NCI-H226 (cell line): ENCODE measurements at places on chromosomes 7 and 10.

DNA sequence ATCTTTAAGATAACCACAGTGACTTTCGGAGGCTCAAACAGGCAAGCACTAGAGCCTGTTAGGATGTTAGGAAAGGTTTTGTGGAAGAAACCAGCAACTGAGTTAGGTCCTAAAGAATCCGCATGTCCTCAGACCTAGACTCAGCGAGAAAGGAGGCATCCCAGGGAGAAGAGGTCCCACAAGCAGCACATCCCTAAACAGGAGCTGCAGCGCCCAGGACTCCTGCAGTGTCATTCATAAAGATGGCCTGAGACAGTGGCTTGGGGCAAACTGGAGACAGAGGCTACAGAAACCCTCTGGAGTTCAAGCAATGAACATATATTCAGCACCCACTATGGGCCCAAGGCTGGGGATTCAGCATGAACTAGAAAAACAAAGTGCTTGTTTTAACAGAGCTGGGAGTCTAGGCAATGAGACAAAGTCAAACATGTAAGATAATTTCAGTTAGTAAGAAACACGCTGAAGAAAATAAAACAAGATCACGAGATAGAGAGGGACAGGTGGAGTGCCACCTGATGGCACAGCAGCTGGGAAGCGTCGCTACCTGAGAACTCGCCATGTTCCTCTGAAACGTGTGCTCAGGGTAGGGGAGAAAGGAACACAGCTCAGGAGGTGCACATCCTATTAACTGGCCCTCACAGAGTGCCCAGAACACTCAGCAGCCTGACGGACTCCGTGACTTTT is 48.1 kb downstream of the PARD3 start:
- no peak for DNase-seq

- no peak for DNase-seq
Observed at GRCh38 chr7:44112997-44113763, 9.0 kb downstream of the AEBP1 start.

GRCh38 chr10:88063861-88064557 is 200.6 kb downstream of the PTEN start:
- no peak for DNase-seq

- peak; percentile 50 for DNase-seq
Observed at GRCh38 chr7:156935250-156935649, 14.3 kb upstream of the NOM1 start.

DNA sequence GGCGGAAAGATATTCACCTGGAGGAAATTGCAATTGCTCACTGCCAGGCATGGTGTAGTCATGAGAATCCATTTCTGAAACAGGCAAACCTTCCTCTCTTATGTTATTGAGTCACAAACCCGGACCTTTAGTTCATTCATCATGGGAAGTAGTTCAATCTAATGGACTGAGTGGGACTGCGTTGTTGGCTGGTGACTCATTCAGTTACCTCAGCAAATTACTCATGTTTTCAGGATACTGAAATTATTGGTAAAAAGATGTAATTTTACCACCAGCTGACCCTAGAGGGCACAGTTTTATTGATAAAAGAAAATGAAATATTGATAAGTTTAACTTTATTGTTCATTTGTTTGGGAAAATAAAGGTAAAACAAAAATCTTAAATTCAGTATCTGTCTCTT is 1194.4 kb upstream of the SORCS1 start:
- DNase-seq: no peak

DNA sequence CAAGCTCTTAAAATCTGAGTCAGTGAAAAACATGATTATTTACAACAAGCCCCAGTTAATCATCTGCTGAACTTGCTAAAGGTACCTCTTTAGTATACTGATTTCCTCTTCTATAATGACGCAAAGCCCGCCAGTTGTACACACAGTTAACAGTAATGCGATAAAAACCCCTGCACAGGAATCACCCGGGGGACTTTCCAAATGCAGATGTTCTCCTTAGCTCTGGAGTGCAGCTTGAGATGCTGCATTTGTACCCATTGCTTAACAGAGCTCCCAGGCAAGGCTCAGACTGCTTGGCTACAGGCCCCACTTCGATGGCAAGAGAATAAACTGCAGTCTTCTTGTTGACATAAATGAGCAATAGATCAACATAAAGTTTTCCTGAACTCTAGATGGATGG is 279.6 kb upstream of the HGF start:
- no peak for DNase-seq

GRCh38 chr10:78520737-78521430 is 487.2 kb downstream of the RPS24 start:
- DNase-seq: peak; percentile 29

DNA sequence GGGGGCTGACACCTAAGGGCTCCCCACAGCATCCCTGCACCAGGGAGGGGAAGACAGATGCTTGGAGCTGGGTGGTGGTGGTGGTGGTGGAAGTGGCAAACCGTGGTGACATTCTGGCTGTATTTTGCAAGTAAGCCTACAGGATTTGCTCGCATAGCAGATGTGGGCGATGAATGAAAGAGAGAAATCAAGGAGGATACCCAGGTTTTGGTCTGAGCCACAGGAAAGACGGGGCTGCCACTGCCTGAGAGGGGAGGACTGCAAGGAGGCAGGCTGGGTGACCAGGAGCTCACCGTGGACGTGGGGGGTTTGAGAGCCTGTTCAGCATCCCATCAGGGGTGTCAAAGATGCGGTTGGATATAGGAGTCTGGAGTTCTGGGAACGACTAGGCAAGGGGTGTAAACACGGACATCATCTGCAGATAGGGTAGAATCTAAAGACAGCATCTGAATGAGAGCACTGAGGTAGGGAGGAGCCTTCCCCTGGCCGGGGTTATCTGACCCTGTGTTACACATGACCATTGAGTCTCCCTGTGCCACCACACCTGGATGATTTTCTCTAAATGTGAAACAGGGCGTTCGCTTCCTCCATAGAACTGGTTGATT is 49.7 kb downstream of the TSPAN15 start:
- no peak for DNase-seq

GRCh38 chr7:142855756-142856564 is 1.1 kb downstream of the EPHB6 start:
- DNase-seq: peak; percentile 62

DNA sequence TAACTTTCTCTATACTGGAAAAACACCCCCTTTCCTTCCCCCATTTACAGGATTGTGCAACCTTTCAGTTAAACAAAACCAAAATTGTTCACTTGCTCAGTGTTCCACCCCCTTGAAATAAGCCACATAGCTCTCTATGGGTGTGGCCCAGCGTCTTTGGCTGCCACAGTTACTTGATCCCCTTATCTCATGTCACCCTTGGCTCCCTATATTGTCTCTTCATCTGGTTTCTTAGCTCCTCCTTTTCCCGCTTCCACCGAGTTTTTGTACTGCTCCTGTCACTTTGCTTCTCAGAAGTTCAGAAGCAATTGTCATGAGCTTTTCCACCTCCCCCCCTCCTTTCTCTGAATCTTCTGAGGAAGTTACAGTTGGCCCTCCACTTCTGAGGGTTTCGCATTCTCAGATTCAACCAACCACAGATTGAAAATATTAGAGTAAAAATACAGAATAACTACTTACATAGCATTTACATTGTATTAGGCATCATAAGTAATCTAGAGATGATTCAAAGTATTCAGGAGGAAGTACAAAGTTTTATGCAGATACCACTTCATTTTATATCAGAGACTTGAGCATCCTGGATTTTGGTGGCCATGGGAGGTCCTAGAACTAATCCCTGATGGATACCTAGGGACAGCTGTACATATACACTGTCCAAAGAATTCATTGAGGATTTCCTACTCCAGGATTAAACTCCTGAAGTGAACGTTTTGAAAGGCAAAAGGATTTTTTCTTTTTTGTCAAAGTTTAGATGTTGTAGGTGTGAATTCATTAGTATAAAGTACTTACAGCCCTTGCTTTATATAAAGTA is 60.4 kb downstream of the ADD3 start:
- no peak for DNase-seq

DNA sequence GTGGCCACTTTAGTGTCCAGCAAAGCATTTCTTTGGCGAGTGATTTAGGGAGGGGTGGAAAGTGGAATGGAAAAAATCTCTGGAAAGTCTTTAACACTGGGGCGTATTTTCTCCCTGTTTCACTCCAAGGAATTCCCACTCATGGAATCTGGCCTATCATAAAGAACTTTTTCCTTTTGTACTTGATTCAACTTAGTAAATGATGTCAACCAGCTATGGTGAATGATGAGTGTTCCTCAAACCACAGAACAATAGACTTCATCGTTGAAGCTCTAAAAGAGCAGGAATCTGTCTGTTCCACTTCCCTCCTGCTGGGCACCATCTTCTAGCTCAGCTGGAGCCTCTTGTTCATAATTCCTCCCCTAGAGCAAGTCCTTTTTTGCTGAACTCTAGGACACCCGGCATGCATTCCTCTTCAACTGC is 66.5 kb downstream of the EPDR1 start:
- peak; percentile 16 for DNase-seq

DNA sequence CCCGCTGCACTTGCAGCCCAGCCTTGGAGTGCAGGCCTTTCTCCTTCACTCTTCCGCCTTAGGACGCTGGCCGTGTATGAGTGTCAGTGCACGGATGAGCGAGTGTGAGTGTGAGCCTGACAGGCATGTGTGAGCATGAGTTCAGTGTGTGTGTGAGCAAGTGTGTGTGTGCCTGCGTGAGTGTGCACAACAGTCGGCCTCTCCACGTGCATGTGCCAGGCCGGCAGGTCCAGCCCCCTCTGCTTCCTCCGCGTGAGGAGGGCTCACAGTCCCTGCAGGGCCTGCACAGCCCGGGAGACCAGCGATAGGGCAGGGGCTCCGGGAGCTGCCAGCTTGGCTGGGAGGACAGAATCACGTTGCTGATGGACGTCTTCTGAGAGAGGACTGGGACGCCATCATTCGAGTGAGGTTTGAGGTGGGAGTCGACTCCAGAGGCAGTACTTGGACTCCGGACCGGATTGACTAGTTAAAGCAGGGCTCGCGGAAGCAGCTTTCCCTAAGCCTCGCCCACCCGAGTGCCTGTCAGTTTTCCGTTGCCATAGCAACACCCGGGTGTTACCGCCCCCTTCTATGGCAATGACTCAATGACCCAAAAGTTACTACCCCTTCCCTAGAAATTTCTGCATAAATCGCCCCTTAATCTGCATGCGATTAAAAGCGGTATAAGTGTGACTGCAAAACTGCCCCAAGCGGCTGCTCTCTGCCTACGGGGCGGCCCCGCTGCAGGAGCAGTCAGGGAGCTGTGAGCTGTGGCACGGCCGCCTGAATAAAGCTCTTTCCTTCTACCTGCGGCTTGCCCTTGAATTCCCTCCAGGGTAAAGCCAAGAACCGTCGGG is 19.6 kb upstream of the CFAP46 start:
- DNase-seq: no peak

GRCh38 chr10:84908491-84908890 is 580.1 kb downstream of the CCSER2 start:
- no peak for DNase-seq

GRCh38 chr10:87613751-87614150 is 45.9 kb upstream of the PAPSS2 start:
- DNase-seq: no peak

- DNase-seq: no peak
Observed at GRCh38 chr7:11168650-11169170, 195.0 kb downstream of the PHF14 start.

DNA sequence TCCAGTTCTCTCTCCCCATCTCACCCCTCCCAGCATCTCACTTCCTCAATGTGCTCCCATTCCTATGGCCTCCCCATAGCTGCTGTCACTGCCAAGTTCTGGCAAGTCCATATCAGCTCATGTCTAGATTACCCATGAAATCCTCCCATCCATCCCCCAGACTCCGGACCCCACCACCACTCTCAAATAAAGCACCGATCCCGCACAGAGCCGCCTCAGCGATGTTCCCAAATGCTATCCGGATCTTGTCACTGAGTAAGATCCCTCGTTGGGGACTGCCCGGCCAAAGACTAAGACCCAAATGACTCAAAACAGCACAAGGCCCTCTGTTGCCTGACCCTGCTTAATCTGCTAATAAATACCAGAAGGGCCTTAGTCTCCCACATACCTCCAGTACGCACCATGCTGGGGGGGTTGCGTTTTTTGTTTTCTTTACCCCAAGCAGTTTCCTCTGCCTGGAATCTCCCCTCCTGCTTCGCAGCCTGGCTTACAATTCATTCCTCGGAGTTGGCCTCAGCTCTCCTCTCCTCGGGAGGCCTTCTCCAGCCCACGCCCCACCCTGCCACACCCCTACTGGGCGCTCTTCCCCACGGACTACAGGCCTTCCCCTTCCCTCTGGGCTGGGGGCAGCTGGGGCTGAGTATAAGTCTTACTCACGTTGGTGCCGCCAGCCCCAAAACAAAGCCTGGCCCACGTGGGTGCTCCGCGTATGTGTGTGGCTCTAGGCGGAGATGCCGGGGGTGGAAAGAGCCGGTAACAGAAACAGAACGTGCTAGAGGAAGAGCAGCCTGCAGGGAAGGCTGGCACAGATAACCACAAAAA is 1.8 kb upstream of the DUSP5 start:
- DNase-seq: peak; percentile 96

GRCh38 chr10:16856567-16856966 is 39.3 kb upstream of the RSU1 start:
- no peak for DNase-seq

DNA sequence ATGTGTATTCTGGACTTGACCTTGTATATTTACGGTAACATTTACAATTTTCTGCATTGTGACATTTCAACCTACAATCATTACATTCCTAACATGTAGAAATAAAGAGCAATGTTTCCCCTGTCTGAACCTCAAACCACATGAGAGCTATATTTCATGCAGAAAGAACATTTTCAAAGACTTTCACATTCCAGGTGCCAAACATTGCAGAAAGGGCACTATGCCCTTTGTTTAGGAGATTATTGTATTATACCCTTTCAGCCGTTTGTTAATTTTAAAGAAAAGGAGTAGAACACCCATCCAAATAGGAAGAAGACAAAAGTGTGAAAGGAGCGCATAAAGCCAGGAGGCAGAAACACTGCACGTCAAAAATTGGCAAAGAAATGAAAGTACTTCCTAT is 260.4 kb downstream of the RELN start:
- no peak for DNase-seq

DNA sequence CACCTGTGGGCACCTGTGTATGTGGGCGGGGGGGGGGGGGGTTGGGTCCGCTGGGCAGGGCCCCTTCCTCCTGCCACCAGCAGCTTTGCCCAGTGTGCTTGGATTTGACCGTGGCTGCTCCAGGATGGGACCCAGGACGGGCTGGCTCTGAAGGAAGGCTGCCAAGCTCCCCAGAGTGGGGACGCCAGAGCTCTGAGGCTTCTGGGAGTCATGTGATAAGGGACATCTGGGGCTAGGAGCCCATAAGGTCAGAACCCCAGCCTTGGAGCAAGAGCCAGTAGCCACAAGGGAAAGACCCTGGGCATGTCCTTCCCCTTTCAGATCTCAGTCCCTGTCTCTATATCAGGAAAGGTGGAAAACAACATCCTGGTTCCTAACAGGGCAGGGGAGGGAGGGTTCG is 21.8 kb upstream of the AMZ1 start:
- DNase-seq: no peak
